Naive thymus-derived CD8-positive, alpha-beta T cell (primary cell): ENCODE measurements at places on chromosomes 4 and X. TPM values are rescaled to one million over a fixed set of nuclear protein-coding genes. Genes with fewer than 3 reads are reported as not detected.

Gene ABCD1
- total RNA-seq = 5.8 TPM

Gene TASL
- total RNA-seq = 1.7 TPM

Gene FGB
- not detected for total RNA-seq

Gene NLRP2B
- total RNA-seq = not detected

Gene ABCG2
- total RNA-seq = 0.73 TPM

Gene TACR3
- not detected for total RNA-seq

Gene TKTL2
- total RNA-seq = not detected
